Cortex of kidney (tissue), 1 donor: ENCODE measurements at places on chromosomes 6 and 20.

GRCh38 chr6:139028215-139028657, 309 bp upstream of the ABRACL start:
- DNase-seq = no peak

DNA sequence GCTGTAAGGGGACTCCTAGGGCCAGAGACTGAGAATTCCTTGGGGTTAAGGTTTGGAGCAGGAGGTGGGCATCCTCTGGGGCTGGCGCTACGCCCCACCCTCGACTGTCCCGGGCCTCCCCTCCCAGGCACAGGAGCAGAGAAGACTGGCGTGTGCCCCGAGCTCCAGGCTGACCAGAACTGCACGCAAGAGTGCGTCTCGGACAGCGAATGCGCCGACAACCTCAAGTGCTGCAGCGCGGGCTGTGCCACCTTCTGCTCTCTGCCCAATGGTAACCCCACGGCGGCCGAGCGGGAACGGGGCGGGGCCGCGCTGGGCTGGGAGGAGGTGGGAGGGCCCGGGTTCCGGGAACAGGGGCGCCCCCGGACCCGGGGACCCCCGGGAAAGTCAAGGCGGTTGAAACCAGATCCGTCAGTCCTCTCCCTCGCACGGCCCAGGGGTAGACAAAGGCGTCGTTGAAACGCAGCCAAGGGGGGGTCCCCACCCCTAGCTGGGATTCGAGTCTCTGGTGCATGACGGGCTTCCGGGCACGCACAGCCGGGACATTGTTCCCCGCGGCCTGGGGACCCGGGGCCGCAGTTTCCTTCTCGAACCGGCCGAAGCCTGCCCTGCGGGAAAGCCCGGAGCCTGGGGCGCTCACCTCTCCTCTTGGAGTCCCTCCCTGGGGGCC, 844 bp downstream of the WFDC2 start:
- no peak for DNase-seq

GRCh38 chr6:166476061-166476591, 93.4 kb upstream of the MPC1 start:
- DNase-seq = no peak

GRCh38 chr6:73250016-73250415, 13.0 kb downstream of the KHDC1 start:
- DNase-seq = no peak

DNA sequence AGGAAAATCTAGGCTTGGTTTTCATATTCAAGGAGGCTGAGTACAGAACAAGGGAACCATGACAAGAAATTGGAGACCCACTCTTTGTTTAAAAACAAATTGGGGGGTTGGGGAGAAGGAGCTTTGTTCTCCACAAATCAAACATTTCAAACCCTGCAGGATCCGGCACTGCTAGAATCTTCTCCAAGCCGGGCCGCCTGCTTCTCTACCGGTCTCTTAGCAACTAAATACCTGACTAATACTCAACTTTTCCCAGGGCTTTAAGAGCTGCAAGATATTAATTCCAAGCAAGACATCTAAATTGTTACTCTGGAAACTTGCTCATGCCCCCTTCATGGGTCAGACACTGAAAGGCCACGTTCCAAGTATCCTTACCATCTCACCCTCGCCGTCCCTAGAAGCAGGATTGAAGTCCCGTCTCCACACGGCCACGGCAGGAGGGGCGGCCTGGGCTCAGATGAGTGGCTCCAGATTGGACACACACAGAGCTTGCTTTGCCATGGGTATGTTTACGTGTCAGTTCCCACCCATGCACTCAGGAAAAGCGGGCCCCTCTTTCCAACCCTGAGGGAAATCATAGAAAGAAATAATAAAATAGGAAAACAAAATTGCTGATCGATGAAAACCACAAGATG, 126.4 kb upstream of the CDH4 start:
- DNase-seq = no peak

- DNase-seq = no peak
These were observed 36.2 kb upstream of the RNF24 start for GRCh38 chr20:4051413-4052138.

- no peak for DNase-seq
These were observed 2.9 kb downstream of the NKAIN2 start for GRCh38 chr6:123806561-123806960.

DNA sequence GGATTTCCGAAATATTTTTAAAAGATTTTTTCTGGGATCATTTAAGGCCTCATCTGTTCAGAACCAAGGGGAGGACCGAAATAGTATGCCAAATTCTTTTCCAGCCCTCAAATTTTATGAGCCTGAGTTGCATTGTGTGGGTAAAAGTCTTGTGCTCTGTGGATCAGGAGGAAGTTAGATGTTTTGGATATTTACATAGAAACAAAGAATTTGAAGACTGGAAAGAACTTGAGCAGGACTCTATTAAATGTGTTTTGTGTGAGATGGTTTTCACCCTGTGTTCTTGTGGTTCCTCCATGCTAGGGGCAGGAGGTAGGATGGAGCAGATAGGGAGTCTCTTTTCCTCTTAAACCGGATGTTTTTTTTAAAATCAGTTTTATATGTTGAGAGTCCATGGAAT, 329.1 kb downstream of the LAMA2 start:
- DNase-seq = no peak

GRCh38 chr20:4465212-4465611, 256.5 kb upstream of the PRND start:
- DNase-seq = no peak

DNA sequence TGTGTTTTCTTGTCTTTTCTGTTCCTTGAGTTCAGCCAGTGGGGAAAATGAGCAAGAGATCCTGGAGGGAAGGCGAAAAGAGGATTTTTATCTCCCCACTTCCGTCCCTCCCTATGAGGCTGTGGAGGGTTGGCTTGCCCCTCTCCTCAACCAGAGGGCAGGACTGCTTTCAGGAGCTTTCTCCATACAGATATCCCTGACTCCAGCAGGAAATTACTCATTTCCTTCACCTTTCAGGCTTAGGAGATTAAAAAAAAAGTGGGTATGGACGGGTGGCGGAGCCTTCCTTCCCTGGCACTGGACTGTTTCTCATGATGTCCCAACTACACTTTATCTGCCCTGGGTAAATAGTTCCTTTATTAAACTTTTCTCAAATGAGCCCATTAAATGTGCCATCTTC, 241.2 kb downstream of the FRK start:
- DNase-seq = no peak

DNA sequence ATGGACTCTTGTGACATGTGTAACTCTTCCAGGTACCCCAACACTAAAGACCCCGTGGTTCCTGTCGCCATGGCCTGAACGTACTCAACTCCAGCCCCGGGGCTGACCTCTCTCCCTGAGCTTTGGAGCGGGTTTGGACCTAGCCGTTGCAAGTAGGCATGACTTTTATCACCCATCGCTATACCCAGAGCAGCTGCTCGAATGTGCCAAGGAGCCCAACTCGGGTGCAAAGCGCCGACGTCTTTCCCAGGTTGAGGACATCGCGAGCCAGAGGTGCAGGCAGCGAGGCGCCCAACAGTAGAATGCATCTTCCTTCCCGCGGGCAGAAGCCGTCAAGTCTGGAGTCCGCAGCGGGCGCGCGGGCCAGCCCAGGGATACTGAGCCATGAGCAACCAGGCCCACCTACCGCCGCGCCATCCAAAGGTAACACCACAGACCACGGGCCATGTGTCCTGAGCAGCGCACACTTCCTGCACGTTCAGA, 5.7 kb upstream of the LAMP5 start:
- DNase-seq = no peak

DNA sequence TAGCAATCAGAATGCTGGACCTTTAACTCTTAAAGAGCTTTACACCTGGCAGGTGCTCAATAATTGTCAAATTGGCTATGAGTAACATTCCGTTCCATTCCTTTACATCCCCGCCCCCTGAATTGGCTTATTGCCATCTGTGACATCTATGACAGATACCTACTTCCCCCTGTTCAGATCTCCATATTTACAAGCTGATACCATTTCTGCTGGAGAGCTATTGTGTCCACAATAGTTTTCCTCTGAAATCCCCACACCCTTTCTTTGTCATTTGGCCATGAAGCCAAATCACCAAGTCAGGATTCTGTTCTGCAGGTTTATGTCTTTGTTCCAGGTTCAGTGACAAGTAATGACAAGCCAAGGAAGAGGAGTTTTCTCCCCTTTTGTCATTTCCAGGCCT, 3.2 kb downstream of the CDH26 start:
- DNase-seq = no peak

GRCh38 chr6:159494586-159494972, 198.5 kb downstream of the SOD2 start:
- DNase-seq = no peak

DNA sequence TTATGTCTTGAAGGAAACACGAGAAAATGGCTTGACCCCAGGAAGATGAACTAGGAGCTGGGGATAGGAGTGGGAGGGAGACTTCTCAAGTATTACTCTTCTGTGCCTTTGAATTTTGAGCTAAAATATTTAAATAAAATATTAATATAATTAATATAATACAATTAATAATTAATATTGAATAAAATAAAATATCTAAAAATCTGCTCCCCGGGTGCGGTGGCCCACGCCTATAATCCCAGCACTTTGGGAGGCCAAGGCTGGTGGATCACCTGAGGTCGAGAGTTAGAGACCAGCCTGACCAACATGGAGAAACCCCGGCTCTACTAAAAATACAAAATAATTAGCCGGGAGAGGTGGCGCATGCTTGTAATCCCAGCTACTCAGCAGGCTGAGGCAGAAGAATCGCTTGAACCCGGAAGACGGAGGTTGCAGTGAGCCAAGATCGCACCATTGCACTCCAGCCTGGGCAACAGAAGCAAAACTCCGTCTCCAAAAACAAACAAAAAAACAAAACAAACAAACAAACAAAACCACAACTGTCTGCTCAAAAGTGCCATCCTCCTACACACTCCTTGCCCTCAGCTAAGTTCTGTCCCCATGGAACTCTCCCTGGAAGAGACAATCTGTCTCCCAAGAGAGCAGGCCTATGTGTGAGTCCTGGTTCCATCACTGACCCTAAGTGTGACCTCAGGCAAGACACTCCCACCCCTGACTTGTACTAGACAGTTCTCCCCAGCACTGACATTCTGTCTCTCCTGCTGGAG, 13.7 kb upstream of the TRIB3 start:
- DNase-seq = no peak

- no peak for DNase-seq
These were observed 538 bp upstream of the GRM1 start for GRCh38 chr6:146028252-146028795.

- no peak for DNase-seq
These were observed 105.0 kb downstream of the RNGTT start for GRCh38 chr6:88858455-88858854.

- no peak for DNase-seq
These were observed 72.6 kb downstream of the REV3L start for GRCh38 chr6:111410371-111410770.

DNA sequence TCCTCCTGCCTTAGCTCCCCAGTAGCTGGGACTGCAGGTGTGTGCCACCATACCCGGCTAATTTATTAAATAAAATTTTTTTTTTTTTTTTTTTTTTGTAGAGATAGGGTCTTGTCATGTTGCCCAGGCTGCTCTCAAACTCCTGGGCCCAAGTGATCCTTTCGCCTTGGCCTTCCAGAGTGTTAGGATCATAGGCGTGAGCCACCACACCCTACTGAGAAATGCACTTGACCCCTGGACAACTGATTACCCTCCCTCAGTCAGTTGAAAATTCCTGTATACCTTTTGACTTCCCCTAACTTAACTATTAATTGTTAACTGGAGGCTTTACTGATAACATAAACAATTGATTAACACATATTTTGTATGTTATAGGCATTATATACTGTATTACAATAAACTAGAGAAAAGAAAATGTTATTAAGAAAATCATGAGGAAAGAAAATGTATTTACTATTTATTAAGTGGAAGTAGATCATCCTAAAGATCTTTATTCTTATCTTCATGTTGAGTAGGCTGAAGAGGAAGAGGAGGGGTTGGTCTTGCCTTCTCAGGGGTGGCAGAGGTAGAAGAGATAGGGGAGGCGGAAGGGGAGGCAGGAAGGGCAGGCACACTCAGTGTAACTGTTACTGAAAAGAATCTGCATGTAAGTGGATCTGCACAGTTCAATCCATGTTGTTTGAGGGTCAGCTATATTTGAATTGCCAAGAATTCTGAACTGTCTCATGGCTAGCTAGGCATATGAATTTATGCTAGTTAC, 104.3 kb downstream of the FARS2 start:
- no peak for DNase-seq

DNA sequence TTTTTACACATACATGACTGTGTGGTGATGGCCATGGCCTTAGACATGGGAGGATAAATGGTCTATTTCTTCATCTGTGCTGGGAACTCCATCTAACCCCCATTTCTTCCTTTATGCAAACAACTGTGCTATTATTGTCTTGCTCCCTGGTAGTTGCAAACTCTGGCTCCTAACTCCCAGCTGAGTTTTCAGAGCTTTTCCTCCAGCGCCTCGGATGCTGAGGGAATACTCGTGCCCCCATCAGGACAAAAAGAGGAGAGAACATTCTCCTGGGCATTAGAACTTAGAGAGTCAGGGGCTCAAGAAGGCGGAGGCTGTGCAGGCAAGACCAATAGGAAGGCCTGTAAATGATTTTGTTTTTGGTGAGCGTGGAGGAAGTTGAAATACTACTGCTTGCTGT, 2.1 kb downstream of the DAAM2 start:
- DNase-seq = no peak

- no peak for DNase-seq
These were observed 610.9 kb upstream of the MAN1A1 start for GRCh38 chr6:119960456-119960855.

DNA sequence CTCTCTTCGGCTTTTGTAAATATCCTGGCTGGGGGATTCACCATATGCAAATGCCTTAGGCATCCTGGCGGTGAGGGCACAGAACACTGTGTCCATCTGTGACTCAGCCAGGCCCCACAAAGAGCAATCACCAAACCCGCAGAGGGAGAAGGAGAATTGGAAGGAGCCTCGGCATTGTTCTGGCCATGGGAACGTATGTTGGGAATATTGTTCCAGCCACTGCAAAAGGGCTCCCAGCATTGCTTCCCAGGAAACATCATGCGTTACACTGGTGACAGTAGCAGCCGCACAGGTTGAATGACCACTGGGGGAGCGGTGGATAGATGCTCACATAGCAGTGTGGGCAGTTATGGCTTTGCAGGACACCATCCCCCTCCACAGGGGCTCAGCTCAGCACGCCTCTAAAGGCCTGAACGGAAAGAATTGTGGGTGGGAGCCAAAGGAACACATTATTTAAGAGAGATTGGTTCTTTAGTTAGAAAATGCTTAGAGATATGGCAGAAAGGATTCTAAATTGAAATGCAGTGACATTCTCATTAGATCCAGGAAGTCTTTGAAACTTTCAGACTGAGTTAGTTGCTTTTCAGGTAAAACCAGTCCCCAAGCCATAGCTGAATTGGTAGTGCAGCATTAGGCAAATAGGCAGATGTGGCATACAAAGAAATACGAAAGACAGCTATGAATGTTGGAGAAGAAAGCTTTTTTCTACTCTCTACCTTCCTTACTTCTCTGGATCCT, 104.3 kb downstream of the RNF144B start:
- no peak for DNase-seq

DNA sequence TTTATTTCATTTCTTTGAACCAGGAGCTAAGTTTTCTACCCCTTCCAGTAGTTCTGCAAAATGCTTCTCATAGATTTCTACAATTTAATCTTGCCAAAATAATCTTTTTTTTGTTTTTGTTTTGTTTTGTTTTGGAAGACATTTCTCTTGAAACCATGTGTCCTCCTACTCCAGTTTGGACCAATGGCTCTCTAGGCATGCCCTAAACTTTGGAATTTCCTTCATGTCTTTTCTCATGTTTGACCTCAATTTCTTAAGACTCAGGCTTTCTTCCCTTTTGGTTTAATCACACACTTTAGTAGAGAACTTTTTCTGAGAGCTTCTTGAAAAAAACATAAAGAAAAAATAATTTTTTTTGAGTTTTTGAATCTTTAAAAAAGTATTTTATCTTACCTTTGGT, 173.8 kb downstream of the GJA1 start:
- DNase-seq = no peak

- DNase-seq = no peak
These were observed 40.2 kb downstream of the SLC35F1 start for GRCh38 chr6:117947234-117947633.
